Activated T-helper 9 cell treated with anti-CD3 and anti-CD28 coated beads, Interleukin-2, amount 50 U/mL, for 16 hours (primary cell): ENCODE measurements at places on chromosomes 13 and 19.

- no peak for DNase-seq
These were observed 203.0 kb downstream of the KCTD12 start for GRCh38 chr13:76683168-76683567.

DNA sequence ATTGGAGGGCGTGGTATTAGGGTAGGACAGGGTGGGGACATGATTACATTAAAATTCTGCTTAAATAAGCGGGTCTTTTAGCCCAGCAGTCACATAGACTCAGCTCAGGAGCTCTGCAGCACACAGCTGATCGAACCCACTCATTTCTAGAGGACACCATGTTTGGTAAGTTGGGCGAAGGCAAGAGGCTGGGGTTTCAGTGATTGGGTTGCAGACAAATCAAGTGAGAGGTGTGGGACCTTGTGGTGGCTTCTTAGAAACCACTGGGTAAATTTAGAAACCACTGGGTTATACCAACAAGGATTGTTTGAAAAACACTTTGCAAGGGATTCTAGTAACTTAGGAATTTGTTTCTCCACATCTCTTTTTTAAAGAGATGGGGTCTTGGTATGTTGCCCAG lies at the start of gene LEUTX:
Gene LEUTX, plus strand, starts transcription at position 92 of the 400 bp plus-strand sequence. Its CDS starts 67 bp downstream, at position 159.
- no peak for DNase-seq

DNA sequence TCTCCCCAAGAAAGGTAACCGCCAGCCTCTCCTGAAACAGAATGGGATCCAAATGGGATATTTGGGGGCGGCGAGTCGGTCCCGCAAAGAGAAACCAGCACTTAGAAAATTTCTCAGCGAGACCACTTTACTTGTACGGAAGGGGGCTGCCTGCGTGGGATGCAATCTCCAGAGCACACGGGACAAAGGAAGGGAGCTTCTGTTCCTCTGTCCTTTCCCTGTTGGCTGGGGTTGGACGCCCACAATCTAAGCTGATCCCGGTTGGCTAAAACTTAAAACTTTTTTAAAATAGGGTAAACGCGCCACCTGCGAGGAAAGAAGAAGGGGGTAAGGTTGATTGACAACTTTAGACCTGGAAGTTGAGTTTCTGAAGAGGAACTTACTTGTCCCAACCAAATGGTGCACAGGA lies 826 bp upstream of the BSG start:
- no peak for DNase-seq

- DNase-seq: no peak
These were observed 125.9 kb downstream of the FGF14 start for GRCh38 chr13:102275969-102276368.

DNA sequence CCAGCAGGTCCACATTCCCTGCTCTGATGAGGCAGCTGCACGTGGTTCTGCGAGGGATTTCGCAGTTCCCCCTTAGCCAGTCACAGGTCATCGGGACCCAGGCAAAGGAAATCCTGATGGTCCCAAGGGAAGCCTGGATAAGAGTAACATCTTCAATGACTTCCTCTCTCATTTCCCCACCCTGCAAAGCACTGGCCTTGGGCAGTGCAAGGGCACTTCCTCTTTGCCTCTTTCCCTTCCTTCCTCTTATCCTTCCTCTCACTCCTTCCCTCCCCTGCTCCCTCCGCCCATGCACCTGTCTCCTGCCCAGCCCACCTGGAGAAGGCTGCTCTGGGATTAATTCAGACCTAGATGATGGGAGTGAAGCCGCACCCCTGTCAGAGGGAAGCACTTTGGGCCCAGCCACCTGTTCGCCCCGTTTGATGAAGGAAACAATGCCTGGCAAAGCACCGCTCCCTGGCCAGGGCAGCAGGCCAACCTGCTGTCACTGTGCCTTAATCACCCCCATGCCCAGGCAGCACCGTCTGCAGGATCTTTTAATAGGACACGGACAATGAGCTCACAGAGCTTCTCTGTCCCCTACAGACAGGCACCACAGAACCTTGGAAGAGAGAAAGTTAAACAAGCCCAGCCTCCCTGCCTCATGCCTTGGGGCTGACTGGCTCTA lies 113.5 kb upstream of the PABPC3 start:
- DNase-seq: no peak

GRCh38 chr19:19997656-19998268 lies 41.5 kb downstream of the ZNF682 start:
- peak; percentile 23 for DNase-seq

DNA sequence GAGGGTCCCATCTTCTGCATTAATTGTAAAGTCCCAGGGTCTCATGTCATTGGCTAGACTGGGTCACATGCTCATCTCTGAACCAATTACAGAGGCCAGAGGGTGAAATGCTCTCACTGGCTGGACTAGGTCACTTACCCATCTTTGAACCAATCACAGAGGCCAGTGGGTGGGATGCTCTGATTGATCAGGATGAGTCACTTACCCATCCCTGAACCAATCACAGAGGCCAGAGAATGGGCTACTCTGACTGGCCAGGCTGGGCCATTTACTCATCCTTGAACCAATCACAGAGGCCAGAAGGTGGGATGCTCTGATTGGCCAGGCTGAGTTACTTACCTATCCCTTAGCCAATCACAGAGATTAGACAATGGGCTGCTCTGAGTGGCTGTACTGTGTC lies 5.3 kb downstream of the MISP start:
- no peak for DNase-seq

DNA sequence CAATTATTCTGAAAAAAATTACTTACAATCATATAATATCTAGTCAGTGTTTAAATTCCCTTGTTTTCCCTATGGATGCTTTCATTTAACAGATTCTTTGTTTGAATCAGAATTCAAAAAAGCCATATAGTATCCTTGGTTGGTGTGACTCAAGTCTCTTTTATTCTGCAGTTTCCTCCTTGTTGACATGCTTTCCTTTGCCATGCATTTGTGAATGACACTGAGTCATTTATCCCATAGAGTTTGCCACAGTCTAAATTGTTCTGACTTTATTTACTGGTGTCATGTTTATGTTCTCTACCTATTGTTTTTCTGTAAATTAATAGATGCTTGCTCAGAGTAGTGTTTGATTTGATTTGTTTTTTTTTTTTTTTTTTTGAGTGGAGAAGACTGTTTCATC lies 893.8 kb upstream of the SLC10A2 start:
- DNase-seq: no peak
